ENCODE measurements at places on chromosomes 4 and X. TPM values are rescaled to one million over a fixed set of nuclear protein-coding genes. Genes with fewer than 3 reads are reported as not detected.

POLA1 gene
- 37.9 TPM for total RNA-seq

ARAP2 gene
- total RNA-seq: 34.1 TPM

NAT8L gene
- 0.16 TPM for total RNA-seq

PFKFB1 gene
- 0.16 TPM for total RNA-seq

BMPR1B gene
- total RNA-seq: 1.7 TPM

MAGEA2B gene
- not detected for total RNA-seq

DNA sequence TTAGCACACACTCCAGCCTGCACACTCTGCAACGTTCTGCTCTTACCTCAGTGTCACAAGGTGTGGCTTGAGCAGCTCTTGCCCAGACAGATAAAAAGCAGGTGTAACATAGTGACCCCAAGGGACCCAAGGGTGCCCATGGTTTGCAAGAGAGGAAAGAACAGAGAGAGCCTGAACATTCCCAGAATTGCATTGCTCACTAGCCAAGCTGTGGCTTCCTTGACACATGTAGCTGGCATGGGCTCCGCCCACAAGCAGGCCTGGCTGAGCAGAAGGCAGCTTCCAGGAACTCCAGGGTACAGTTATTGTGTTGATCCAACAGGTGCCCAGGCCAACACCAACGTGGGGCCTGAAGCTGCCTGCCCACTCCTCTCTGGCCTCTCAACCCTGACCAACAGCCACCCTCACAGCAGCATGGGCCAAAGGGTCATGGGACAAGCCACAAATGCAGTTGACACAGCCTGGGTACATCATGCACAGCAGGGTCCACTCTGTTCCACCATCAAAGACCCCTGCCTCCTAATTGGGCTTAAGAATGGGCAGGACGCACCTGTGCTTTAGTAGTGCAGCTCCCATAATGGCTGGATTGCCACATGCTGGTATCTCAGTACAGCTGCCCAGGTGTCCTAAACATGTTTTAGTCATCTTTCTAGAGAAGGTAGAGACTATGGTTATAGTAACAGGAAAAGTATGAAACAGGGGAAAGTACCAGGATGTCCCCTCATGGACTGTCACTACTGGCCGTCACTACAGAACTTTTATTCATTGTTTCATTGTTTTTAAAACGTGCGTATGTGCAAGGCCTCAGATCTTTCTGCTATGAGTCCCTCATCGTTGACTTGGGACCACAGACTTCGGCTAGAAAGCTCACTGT lies 73.7 kb upstream of the ACSL1 start:
- no peak for DNase-seq

DNA sequence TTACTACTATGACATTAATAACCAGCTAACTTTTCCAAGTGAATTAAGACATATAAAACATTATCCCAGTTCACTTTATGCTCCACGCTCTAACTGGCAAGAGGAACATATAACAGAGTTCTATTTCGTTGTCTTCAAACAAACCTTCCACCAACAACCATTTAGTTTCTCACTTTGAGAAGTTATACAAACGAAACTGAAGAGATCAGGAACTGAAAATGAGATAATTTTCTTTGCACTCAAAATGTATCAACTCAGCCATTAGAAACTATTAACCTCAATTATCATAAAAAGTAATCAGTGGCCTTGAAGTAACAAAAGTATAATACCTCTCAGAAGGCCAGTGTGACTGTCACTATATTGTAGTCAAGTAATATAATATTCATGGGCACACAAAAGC lies 70.1 kb downstream of the CHM start:
- DNase-seq: no peak

DNA sequence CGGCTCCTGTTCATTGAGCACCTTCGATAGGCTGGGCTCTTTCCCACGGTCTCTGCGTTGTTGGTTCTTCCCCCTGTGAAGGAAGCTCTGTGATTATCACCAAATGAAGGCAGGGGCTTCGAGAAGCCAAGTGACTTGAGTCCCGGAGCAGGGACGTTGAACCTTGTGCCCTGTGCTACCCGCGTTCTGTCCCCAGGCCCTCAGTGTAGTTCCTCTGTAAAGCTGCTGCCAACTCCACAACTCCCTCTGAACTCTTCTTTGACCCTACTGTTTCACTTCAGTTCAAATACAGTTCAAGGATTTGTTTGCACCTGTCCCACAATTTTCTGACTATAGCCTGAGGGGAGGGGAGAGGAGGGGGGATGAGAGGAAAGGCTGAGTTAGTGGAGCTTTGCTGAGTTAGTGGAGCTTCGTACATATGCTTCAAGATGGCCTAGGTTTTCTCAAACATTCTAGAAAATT lies 635 bp upstream of the PHF8 start:
- no peak for DNase-seq

DNA sequence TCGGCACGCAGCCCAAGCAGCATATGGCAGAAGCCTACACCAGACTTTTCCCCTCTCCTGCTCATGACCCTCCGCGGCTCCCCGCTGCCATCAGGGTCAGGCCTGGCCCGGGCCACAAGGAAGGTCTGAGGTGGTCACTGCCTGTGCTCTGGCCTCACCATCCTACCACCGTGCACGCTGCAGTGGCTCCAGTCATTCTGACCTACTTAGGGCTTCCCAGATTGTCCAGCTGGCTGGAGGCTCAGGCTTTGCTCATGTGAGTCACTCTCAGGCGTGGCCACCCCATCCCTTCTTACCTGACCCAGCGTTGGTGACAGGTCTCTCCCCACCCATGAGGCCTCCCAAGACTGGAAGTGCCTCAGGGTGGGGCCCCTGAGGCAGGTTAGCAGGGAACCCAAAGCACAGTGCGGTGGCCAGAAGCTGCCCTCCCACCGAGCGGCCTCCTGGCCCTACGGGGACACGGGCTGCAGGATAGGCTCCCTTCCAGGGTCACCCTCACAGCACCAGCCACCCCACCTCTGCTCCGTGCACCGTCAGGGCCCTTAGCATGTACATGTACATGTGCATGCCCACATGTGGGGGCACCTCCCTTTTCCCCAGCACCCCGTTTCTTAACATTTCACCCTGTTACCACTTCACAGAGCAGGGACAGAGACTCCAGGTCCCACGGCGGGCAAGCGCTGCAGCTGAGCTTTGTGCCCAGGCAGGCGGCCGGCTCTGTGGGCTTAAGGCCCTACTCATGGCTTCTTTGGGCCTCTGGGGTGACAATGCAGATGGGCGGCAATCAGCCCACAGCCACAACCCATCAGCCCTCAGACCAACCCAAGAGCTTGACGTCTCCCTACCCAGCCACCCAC lies 2.2 kb downstream of the TREX2 start:
- DNase-seq: no peak

GRCh38 chrX:151789179-151789800 lies 54.7 kb downstream of the CNGA2 start:
- DNase-seq: no peak

GRCh38 chrX:115234461-115234860 lies 565 bp upstream of the LRCH2 start:
- DNase-seq: no peak

DNA sequence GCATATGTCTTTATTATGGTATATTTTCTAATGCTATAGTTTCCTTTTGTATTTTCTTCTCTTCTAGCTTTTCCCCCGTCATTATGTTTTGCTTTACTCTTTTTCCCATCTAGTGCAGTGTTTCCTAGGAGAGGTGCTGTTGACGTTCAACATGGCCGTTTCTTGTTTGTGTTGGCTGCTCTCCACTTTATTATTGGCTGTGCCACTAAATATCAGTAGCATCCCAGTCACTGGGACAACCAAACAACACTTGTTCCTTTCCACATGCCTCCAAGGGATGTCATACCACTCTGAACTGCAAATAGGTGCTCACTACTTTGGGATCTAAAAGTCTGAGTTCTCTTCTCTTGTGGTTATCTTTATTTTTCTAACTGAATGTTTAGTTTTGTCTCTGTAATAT lies 26.5 kb downstream of the GBA3 start:
- DNase-seq: no peak
